AG20443 (cell line): ENCODE measurements at places on chromosomes 4 and X.

DNA sequence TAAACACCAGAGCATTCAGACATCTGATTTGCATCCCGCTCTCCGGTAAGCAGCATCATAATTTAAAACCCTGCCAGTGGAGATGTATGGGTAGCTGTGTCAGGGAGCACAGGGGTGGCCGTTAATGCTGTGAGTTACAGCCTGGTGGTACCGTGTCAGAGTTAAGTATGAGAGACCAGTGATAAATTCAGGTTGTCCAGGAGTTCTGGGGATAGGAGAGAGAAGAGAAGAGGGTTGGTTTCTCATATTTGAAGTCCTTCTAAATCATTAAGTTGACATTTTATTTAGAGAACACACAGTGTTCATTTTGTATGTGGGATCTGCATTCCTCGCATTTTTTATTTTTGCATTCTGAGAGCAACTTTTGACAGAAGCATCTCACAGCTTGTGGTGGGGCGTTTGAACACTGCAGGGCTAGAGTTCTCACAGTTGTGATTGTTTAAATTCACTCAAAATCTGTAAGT lies 157.6 kb downstream of the DCLK2 start:
- no peak for DNase-seq

DNA sequence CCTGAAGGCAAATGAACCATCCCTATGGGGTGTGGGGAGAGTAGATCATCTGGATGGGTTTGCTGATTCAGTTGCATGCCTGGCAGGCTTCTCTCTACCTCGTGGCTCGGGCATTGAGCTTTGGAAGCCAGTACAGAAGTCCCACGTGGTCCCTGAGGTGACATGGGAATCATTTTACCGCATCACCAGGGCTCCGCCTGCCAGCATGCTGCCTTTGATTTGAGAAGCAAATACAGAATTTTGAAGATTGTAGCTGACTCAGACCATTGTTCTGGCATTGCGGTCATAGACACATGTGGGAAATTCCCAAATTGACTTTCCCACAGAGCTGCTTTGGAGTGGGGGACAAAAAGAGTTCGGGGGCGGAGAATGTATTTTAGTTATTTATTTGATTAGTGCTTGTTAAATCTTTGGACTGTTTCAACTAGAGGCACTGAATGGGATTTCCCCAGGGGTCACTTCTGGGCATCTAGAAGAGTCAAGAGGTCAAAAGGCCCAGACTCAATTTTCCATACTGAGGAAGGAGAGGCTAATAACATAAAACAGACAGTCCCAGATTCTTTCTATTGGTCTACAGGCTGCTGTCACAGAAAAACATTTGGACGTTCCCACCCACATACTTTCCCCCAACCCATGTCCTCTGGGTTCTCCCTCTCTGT lies 79.3 kb downstream of the NHSL2 start:
- DNase-seq: peak; percentile 59

GRCh38 chr4:80161413-80162058 lies 35.8 kb upstream of the PRDM8 start:
- no peak for DNase-seq

DNA sequence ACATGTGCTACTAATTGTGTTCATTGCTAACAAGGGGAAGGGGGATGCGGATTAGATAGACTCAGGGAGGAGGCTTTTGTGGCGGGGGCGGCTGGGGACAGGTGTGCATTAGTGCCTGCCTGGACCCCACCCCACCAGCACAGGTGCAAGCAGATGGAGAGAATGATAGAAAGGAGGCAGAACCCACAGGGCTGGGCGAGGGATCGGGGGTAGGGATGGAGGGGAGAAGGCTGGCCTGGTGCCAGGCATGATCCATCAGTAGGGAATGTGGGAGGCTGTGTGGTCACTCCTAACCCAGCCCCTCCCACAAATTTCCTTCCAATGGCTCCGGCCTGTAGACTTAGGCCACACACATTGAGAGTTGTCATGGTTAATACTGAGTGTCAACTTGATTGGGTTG lies 30.5 kb upstream of the CRMP1 start:
- DNase-seq: no peak

- no peak for DNase-seq
Observed at GRCh38 chr4:40256329-40256728, 59.5 kb downstream of the RHOH start.

DNA sequence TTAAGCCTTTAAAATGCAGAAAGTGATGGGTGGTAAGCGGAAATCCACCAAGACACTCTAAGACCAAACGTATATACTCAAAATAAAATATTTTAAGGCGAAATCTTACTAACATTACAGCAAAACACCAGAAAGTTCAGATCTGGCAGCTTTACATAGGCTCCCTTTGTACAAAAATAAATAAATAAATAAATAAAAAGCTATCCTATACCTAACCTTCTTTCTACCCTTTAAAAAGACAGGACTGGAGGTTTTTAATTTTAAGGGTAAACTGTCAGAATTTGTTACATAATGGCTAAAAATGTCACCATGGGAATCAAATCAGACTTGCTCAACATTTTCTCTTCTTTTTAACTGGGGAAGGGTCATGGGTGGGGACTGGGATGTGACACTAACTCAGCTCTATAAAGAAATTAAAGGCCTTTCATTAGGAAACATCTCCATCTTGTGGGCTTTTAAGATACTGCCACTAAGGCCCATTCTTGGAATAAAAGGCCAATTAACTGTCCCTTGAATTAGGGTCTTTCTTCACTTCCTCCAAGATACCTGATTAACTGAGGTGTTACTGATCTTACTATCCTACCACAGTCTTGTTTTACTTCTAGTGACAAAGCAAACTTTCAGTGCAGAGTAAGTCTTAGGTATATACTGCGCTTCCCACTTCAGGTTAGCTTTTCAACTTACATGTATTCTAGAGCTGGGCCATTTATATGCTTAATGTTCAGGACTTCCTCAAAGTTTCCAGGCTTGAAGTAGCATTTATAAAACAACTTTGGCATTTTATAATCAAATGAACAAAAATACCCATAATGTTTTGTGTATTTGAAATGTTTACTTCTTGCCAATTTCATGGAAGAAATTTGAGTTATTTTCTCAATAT lies 13.3 kb downstream of the HNRNPD start:
- DNase-seq: peak; percentile 34

GRCh38 chr4:40825014-40825838 lies 75.5 kb downstream of the NSUN7 start:
- DNase-seq: no peak

DNA sequence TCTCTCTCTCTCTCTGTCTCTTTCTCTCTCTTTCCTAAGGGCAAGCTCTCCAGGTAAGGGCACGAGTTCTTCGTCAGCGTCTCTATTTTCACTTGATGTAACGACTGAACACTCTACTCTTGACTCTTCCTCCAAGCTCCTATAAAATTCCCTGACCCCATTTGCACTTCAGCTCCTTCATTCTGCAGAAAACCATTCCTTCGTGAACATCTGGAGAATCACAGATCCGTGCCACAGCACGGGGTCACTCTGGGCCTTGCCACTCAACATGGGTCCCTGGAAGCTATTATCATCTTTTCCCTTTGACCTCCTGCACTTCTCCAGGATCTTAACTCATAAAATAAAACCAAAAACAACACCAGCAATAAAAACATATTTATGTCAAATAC lies 112.0 kb upstream of the LNX1 start:
- no peak for DNase-seq

- DNase-seq: no peak
Observed at GRCh38 chrX:41889317-41890025, 33.9 kb downstream of the CASK start.

DNA sequence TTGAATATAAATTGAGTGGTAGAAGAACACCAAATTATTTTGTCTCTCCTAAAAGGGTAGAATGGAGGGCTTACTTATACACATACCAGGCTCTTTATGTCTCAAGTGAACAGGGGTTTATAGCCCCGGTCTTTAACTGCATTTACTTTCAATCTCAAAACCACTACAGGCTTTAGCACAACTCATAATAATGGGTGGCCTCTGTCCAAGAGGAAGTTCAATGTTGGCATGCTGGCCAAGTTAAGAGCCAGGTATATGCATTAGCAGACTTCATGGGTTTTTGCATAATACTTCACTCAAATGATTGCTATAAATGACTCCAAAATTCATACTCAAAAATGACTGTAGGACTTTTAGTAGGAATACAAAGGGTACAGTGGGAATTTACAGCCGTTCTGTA lies 118.5 kb upstream of the OTUD4 start:
- DNase-seq: no peak

- no peak for DNase-seq
Observed at GRCh38 chr4:93529692-93530372, 298.7 kb upstream of the ATOH1 start.

- peak; percentile 26 for DNase-seq
Observed at GRCh38 chr4:14375816-14376215, 626.5 kb upstream of the CPEB2 start.
